HuH-7 (cell line): ENCODE measurements at places on chromosomes 5 and 9.

- no peak for DNase-seq
Measured at GRCh38 chr5:55225346-55225745, 1.8 kb downstream of the MCIDAS start.

- no peak for DNase-seq
Measured at GRCh38 chr5:417301-418161, 25.4 kb upstream of the EXOC3 start.

- no peak for DNase-seq
Measured at GRCh38 chr9:29968831-29969230, 2395.6 kb upstream of the C9orf72 start.

GRCh38 chr5:102278231-102278630, 17.9 kb downstream of the SLCO4C1 start:
- DNase-seq = no peak

- no peak for DNase-seq
Measured at GRCh38 chr9:17130291-17130690, 4.5 kb upstream of the CNTLN start.

DNA sequence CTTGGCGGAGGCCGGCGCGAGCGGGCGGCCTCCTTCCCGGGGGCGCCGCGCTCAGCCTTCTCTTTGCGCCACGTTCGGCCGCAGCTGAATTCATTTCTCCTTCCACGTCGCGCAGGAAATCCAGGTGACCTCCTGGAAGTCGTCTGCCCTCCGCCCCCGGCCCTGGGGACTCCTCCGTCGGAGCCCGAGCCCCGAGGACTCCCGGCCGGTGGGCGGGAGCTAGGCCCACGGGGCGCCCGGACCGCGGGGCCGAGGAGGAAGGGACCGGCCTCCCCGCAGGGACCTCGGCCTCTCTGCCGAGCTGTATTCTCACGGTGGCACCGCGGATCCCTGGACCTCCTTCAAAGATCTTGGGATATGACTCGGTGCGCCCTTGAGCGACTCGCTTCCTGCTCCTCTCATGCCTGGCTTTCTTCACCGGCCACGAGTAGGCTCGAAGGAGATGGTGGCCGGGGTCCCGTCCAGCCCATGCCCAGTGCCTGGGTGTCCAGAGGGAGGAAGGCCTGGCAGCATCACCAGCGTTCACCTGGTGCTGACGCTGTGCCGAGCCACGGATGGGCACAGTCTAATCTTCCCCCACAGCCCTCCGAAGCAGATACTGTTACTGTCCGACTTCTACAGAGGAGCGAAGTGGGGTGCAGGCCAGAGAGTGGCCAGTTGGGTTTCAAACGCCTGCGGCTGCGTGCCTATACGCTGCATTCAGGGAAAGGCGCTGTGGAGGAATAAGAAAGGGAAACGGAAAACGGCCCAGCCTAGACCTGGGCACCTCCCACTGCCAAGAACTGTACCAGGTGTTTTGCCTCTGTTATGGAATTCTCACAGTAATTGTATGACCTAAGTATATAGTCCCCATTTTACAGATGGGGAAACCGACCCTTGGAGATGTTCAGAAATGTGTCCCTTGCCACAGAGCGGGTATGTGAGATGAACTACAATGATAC, 47.3 kb downstream of the PAX5 start:
- DNase-seq = no peak

DNA sequence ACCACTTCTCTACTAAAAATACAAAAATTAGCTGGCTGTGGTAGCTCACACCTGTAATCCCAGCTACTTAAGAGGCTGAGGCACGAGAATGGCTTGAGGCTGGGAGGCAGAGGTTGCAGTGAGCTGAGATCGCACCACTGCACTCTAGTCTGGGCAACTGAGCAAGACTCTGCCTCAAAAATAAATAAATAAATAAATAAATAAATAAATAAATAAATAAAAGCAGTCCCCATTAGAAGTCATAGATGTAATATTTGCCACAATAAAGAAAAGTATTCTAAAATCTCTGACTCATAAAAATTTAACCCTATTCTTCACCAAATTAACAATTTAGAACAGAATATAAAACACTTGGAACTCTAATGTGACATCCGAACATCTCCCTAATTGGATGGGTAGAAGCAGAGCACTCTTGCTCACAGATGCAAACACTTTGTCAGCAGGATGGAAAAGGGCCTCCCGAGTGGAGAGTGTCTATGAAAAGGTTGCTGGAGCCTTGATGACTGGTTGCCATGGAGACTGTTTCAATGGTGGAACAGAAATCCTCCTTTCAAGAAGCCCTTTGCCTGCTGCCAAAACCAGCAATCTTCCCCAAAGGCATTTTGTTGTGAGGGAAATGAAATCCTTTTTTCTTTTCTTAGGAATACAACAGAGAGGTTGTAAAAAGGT, 38.9 kb upstream of the TRAF1 start:
- no peak for DNase-seq
